NCI-H524 treated with DMSO at 0.1 percent for 48 hours (cell line): ENCODE measurements at places on chromosomes 12 and 14.

GRCh38 chr14:33026850-33027430 lies 88.3 kb downstream of the NPAS3 start:
- no peak for DNase-seq

DNA sequence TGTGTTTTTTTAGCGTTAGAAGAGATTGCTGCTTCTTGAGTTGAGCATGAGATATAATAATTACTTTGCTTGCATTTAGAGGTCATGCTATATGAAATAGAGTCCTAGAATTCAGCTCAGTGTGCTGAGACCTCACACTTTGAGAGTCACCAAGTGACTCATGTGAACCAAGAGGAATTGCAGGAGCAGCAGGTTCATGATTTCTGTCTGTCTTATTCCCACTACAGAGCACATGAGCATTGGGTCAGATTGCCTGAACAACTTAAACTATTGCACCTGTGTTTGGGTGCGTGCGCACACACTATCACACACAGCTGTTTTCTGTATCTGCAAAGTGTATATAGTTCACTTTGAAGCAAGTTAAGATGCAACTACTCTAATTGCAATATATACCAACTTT lies 109.3 kb downstream of the FGD4 start:
- DNase-seq: no peak

DNA sequence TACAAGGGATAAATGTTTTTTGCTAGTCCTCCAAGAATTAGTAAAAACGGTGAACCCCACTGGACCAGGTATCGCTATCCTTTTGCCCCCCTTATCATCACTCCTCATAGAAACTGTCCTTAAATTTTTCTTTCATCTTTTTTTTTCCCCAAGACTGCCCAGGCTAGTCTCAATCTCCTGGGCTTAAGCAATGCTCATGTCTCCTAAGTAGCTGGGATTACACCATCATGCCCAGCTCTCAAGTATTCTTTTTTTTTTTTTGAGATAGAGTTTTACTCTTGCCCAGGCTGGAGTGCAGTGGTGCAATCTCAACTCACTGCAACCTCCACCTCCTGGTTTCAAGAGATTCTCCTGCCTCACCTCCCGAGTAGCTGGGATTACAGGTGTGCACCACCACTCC lies 9.7 kb downstream of the IRF2BPL start:
- no peak for DNase-seq

- DNase-seq: no peak
Observed at GRCh38 chr14:57383125-57383745, 7.2 kb upstream of the NAA30 start.

DNA sequence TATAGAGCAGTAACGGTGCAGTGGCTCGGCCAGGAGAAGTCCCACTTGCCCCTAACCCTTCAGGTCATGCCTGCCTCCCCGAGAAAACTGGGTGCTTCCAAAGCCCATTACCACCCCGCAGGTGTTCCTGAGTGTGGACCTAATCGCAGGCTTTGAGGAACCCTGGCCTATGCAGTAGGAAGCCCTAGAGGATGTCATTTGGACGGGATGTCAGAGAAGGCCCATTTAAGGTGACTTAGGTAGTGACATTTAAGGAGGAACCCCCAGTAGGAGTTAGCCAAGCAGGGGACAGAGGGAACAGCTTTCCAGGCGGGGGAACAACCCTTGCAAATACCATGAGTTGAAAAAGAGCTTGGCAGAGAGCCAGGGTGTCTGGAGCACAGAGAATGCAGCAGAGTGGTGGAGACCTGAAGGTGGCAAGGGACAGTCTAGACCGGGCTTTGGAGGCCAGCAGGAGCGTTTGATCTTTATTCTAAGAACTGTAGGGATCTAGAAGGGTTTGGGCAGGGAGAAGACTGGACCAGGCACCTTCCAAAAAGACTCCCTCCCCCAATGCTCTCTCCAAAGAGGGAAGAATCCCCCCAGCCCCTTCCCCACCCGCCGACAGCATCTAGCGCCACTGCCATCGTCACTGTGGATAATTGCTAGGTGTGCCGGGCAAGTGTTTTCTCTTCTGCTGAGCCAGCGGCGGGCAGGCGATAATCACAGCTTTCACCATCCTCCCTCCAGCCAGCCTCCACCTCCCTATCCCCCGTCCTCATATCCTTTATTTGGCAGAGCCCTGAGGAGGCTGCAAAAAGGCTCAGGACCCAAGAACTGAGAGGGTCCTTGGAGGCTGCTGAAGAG lies 33.3 kb upstream of the BEGAIN start:
- no peak for DNase-seq

DNA sequence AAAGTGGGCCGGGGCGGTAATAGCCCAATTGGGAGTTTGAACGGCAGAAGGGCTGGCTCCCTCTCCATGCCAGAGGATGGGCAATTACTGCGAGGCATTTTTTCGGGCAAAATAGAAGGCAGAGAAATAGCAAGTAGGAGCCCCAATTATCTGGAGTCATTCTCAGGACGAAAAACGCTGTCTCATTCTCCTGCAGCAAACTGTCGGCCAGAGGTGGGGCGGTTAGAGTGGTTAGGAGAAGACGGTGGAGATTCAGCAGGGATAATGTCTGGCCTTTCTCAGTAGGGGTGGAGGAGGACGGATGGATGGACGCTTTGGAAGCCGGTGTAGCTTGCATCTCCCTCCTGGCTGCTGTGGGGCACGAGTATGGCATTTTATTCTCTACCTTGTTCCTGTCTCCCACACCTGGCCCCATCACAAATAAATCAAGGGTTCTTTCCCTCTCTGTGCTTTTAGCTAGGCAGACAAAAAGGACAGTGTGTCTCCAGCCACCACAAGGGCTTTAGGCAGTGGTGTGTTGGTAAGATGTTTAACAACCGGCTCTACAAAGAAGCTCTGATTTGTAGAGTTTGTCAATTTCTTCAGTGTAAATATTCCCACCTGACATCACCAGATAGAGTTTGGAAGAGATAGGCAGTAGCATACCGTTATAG lies 140.5 kb upstream of the LHX5 start:
- DNase-seq: no peak

DNA sequence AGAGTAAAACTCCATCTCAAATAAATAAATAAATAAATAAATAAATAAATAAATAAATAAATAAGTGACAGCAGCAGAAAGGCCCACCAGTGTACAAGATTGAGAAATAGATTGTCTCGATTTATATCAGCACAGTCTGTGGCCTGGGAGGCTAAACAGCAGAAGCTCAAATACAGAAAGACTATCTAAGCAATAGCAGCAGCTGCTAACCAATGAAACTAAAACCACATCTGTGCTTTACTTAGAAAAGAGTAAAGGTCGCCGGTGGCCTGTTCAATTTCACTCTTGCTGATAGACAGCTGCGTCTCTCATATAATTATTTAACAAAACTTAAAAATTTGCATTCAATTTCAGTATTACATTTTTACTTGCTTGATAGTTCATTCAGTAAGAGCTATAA lies 325.7 kb downstream of the CEP128 start:
- DNase-seq: no peak

DNA sequence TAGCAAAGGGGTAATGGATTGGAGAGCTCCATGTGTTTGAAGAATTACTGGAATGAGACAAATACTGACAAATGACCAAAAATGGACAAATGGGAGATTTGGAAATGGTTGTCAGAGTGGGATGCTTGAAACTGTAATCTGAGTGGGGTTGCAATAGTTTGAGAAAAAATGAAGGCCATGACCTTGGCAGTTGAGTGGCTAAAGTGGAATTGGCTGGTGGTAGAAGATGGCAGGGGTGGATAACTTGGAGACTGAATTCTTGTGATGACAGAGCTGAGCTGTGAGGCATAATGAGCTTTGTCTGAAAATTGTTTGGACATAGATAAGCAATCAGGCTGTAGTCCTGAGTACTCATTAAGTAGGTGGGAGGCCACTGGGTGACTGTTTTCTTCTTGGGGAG lies 222.5 kb upstream of the PRICKLE1 start:
- no peak for DNase-seq
